Activated CD4-positive, alpha-beta T cell treated with anti-CD3 and anti-CD28 coated beads, Interleukin-2, Interleukin-4, amounts not matched to agents 100 ng/mL and 50 ng/mL, durations not matched to agents 16 hours and 8 hours (primary cell): ENCODE measurements at places on chromosomes 13 and 19.
A peak's percentile ranks its signal among the peaks of the same experiment; 100 is the strongest.

GRCh38 chr19:32924200-32924599 is 47.6 kb downstream of the CEP89 start:
- DNase-seq: no peak

- no peak for DNase-seq
Measured at GRCh38 chr19:43638995-43639518, 593 bp downstream of the CADM4 start.

GRCh38 chr13:77460195-77460594 is 75.3 kb upstream of the SCEL start:
- no peak for DNase-seq

DNA sequence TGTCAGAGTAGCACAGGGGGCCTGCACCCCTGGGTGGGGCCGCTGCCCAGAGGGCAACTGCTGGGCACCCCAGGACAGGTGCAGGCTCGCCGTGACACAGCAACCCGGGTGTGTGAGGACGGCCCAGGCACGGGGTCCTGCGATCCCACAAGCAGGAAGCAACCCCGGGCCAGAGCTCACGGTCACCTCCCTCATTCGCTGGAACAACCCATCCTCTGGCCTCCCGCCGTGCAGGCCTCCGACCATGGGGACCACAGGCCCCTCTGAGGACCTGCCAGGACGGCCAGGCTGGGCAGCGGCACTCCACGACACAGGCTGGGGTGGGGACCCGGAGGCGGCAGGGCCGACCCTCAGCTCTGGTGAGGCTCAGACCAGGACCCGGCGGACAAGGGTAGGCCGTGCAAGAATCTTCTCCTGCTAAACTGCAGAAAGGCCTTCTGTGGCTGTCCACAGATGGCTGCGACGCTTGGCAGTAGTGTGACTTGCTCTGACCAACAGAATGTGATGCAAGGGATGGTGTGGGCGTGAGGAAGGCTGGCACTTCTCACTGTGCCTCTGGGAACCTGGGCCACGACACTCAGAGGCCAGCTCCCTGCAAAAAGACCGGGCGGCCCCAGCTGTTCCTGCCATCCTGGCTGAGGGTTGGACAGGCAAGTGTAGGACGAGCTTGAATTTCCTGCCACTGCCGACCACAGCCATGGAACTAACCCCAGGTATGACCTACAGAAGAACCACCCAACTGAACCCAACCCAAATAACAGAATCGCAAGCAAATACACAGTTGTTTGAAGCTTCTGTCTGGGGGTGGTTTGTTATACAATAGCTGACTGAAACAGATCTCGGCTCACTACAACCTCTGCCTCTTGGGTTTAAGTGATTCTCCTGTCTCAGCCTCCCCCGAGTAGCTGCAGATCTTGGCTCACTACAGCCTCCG is 26.5 kb downstream of the PIP5K1C start:
- no peak for DNase-seq

DNA sequence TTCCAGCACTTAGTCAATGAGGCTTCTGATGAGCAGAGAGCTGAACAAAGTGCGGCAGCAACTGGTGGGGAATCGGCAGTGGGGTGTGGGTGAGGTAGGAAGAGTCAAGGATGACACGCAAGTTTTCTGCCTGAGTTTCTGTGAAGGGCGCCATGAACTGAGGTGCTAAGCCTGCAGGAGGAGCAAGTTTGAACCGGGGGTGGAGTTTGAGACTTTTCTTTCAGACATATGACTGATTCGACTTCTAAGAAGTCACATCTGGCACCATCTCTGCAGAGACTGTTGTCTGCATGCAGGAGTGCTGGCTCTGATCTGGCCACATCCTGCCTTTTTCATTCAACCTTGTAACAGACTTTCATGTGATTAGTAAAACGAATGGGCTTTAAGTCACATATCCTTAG is 14.8 kb upstream of the GPI start:
- DNase-seq: peak; percentile 93

DNA sequence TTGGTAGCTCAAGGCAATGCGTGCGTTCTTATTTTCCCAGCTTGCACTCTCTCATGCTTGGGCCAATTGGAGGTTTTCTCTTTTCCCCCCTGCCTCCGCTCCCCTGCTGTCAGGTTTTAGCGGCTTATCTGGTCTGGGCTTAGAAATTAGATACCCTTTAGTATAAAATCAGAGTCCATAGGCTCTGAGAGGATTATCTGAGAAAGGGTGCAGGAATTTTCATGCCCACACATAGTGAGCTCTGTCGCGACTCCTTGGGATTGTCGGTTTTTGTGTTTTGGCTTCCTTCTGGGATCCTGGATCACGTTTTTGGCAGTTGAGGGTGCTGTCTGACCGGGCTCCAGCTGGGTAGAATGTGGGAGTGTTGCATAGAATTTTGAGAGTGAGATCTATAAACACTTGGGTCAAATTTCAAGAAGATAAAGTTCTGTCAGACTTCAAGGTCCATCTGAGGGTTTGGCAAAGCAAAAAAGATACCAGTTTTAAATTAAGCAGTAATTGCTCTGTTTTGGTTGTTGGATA is 12.4 kb downstream of the CHAF1A start:
- no peak for DNase-seq

- DNase-seq: no peak
Measured at GRCh38 chr19:20080656-20081055, 2.9 kb downstream of the ZNF90 start.

DNA sequence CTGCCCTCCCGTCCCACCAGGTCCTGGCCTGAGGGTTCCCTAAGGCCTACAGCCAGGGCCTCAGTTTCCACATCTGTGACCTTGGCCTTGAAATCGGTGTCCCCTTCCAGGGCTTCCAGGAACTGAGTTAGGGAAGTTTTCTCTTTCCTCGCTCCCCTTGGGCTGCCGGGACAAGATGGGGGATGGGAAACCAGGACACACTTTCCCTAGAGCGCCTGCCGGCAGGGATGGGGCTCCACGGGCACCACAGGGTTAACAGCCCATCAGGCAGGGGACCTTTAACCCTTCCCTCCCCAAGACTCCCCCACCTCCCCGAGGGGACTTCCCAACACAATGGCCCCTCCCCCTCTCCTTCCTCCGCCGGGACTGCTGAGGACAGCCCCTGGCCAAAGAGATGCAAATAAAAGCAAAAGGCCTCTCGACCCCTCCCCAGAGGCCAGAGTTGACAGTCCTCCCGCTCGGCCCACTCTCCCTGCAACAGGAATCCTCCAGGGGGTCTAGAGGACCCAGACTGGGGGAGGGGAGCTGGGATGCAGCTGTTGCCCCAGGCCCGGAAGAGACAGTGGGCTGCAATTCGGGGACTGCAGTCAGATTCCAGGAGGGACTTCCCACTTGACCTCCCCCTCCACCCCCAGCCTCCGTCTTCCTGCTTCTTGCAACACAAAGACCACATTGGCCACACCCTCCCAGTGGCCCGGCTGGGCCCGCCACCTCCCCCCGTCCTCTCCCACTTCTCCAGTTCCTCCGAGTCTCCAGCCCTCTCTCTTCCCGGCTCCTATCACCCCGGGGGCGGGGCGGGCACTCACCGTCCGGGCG is 3.4 kb downstream of the BBC3 start:
- DNase-seq: peak; percentile 55

- no peak for DNase-seq
Measured at GRCh38 chr13:70394031-70394548, 285.8 kb upstream of the KLHL1 start.

- DNase-seq: no peak
Measured at GRCh38 chr13:105463011-105463501, 1072.4 kb downstream of the EFNB2 start.

- no peak for DNase-seq
Measured at GRCh38 chr13:84208246-84208910, 326.1 kb upstream of the SLITRK1 start.

DNA sequence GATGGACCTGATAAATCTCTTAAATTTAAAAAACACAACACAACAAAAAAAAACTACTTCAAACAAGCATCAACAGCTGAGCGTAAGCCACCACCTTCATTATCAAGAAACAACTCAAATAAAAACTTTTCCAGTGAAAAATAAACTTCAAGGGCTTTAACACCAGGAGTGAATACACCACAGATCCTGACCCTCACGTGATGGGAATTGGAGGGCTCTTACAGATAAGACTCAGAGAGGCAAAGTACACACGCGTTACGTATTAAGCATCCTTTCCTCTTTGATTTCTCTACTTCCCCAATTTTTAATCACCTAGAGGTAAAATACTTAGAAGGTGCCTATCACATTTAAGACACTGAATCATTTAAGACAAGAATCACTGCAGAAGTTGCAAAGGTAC is 573 bp upstream of the STARD13 start:
- DNase-seq: no peak

GRCh38 chr19:33456076-33456844 is 65.3 kb downstream of the PEPD start:
- DNase-seq: no peak

- DNase-seq: no peak
Measured at GRCh38 chr13:48494874-48495273, 38.0 kb downstream of the RCBTB2 start.

GRCh38 chr13:46817095-46817494 is 20.1 kb upstream of the ESD start:
- no peak for DNase-seq

DNA sequence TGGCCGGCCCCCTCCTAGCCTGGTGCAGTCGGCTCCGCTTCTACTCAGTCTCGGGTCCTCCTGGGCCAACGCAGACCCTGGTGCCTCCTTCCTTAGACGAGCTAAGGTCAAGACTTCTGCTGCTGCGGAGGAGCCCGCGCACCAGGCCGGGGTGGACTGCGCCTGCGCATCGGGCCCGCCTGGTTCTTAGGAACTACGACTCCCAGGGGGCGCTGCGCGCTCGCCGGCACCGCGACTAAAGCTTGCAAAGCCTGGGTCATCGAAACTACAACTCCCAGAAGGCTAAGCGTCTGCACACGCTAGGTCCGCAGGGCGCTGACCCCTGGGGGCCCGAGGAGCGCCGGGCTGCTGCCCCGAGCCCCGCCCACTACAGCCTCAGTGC is at the start of gene ZNF835:
Gene ZNF835 (minus strand): TSS at position 145 of the 382 bp plus-strand sequence. CDS start 6,559 bp downstream, outside the sequence.
- peak; percentile 62 for DNase-seq

DNA sequence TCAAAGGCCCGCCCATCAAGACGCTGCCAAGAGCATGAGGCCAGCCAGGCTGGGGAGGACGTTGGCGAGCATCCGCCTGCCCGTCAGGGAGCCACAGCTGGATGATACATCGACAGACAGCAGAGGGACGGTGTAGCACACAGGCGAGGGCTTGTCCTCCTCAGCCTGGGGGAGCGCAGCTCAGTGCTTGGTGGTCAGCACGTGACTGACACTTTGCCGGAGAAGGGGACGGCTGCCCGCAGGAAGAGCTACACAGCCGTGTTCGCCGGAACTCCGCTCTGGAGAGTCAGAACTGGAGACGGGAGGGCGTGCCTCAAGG is 34.1 kb downstream of the CSNK1G2 start:
- no peak for DNase-seq

DNA sequence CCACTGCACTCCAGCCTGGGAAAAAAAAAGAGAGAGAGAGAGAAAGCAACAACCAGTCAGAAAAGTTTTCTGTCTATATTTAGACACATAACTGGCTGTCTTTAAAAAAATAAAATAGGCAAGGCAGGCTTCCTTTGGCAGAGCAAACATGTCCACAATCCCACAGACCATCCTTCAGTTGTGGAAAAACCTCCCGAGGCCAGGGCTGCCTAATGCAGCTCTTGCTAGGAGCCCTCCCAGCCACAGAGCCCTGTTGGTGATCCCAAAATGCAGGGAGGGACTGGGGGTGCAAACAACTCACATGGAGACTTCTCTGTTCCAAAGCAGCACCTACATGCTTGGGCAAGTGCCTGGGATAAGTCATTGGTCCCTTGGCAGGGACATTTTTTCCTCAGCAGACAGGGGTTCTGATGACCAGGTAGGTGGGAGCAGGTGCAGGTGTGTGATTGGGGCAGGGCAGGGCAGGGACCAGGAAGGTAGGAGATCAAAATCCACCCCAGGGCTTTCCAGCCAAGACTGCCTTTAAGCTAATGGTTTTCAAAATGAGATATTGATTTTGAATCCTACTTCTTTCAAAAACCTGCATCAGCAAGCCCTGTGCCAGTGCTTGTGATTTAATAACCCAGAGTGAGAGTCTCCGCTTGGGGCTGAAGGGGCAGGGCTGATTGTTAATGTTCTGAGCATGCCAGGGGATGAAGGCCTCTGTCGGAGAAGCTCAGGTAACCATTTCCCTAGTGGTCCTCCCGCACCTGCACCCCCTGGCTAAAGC is 178.5 kb downstream of the USP12 start:
- DNase-seq: no peak
